ENCODE measurements at places on chromosomes 16 and 17. TPM values are rescaled to one million over a fixed set of nuclear protein-coding genes. Genes with fewer than 3 reads are reported as not detected.

BBS2 gene
- 89.9 TPM for total RNA-seq

LASP1 gene
- 69.0 TPM for total RNA-seq

KRTAP9-3 gene
- total RNA-seq, result not detected

ASGR2 gene
- 2.7 TPM for total RNA-seq

PTGES3L gene
- 1.5 TPM for total RNA-seq

MRPL12 gene
- total RNA-seq, result 77.3 TPM

GRCh38 chr17:16512011-16512410 is 20.0 kb upstream of the LRRC75A start:
- no peak for DNase-seq

- DNase-seq, result no peak
These were observed 6.2 kb downstream of the PSMD12 start for GRCh38 chr17:67359960-67360791.

GRCh38 chr16:68144008-68144407 is 58.8 kb downstream of the NFATC3 start:
- DNase-seq, result no peak

DNA sequence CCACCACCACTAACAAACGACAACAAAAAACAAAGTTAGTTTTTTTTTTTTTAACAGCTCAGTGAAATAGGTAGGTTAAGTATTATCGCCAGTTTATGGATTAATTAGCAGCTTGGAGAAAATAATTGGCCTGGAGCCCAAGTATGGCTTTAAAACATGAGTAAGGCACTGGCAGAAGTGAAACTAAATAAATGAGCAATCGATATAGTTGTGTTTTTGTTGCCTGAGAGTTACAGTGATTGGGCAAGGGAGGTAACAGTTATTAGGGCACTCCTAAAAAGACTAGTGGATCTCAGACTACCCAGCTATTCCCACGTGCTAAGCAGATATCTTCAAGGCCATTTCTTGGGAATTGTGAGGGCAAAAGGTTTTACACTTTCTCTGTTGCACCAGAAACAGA is 2.4 kb downstream of the MLKL start:
- no peak for DNase-seq

GRCh38 chr16:4970010-4970409 is 11.9 kb downstream of the SEC14L5 start:
- DNase-seq, result no peak

GRCh38 chr16:12661656-12662172 is 142.0 kb downstream of the CPPED1 start:
- no peak for DNase-seq

- DNase-seq, result no peak
These were observed 165.2 kb upstream of the CHMP6 start for GRCh38 chr17:80826346-80826954.

DNA sequence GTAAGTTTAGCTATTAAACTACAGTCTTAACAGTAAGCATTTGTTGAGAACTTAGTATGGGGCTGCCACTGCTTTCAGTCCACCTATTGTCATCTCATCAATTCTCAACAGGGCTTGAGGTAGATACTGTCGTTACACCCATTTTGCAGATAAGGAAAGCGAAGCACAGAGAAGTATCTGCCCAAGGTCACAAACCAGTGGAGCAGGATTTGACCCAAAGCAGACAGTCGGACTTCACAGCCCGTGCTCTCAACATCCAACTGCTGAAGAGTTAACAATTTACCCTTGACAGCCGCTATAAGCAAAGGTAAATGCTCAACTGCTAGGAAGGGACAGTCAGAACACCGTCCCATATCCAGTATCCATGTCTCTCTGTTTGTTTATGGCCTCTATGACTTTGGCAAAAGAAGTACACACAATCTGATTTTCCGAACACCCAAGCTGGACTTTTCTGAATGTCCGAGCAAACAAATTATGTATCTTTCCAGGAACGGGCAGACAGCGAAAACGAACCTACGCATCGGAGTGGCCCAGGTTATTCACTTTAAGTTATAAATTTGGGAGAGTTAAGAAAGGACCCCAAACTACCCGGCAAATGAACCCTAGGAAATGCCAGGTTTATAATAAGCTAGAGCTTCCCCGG is 1.2 kb downstream of the SIAH1 start:
- no peak for DNase-seq

GRCh38 chr17:46773221-46773605 is 45.3 kb downstream of the WNT3 start:
- no peak for DNase-seq

- no peak for DNase-seq
These were observed 9.6 kb downstream of the SDK2 start for GRCh38 chr17:73634629-73635028.

All from vagina (tissue), 2 donors.